ENCODE measurements at places on chromosomes 13 and 19. TPM values are rescaled to one million over a fixed set of nuclear protein-coding genes. Genes with fewer than 3 reads are reported as not detected.

The C19orf33 gene
- polyA plus RNA-seq, result 123 TPM

The GARIN5A gene
- 10.4 TPM for polyA plus RNA-seq

The MAN2B1 gene
- polyA plus RNA-seq, result 81.9 TPM

The KIR2DL1 gene
- polyA plus RNA-seq, result not detected

The PRMT1 gene
- 180 TPM for polyA plus RNA-seq

The FCAR gene
- 0.41 TPM for polyA plus RNA-seq

The GNG7 gene
- 1.9 TPM for polyA plus RNA-seq

DNA sequence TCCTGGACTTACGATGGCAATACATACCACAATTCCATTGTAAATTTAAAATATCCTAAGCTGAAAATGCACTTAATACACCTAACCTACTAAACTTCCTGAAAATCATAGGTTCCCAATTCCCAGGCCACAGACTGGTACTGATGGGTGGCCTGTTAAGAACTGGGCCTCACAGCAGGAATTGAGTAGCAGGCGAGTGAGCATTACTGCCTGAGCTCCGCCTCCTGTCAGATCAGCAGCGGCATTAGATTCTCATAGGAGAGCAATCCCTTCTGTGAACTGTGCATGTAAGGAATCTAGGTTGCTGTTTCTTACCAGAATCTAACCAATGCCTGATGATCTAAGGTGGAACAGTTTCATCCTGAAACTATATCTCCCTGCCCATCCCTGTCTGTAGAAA lies 1670.2 kb upstream of the PCDH20 start:
- H3K27ac ChIP-seq, result no peak overlapping the region
- H3K27me3 ChIP-seq, result no peaks in the 10 kb centered on the region
- H3K4me1 ChIP-seq, result no peaks in the 10 kb centered on the region
- no peak for DNase-seq
- H3K36me3 ChIP-seq, result no peaks in the 10 kb centered on the region
- no peak overlapping the region for H3K4me3 ChIP-seq

DNA sequence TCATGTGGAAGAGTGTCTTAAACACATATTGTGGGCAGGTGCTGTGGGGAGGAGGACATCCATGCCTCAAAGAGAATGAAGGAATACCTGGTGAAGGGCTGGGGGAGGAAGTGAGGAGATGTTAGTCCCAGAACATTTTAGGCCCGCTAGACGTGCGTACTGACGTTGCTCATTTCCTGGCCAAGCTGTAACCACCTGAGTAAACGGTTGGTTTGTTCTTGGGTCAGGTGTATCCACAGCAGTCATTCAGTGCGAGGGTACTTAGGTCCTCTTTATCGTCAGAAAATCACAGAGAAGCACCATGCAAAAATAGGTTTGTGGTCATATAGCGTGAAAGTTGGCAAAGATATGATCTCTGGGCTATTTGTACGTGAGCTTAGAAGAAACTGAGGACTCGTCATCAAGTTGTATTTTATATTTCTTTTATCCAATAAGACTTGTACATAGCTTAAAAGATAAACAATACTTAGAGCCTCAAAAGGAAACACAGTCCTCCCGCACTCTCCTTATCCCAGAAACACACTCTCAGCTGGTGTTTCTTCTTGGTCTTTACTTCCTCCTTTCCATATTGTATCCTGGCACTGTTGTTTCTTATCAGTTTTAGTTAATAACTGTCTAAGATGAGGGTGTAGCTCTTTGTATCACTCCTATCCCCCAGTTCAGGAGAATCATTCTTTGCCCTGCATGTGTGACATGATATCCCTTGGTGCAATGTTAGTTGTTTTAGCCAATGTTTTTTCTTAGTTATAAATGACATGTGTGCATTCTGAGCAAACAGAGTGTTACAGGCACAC lies 52.0 kb downstream of the ARHGEF7 start:
- peaks cover 18% of the 10 kb centered on the region for H3K4me1 ChIP-seq
- H3K27me3 ChIP-seq, result no peaks in the 10 kb centered on the region
- H3K36me3 ChIP-seq, result no peaks in the 10 kb centered on the region
- no peak overlapping the region for H3K4me3 ChIP-seq
- peak overlapping the region; percentile 69 for H3K27ac ChIP-seq
- peak; percentile 21 for DNase-seq

DNA sequence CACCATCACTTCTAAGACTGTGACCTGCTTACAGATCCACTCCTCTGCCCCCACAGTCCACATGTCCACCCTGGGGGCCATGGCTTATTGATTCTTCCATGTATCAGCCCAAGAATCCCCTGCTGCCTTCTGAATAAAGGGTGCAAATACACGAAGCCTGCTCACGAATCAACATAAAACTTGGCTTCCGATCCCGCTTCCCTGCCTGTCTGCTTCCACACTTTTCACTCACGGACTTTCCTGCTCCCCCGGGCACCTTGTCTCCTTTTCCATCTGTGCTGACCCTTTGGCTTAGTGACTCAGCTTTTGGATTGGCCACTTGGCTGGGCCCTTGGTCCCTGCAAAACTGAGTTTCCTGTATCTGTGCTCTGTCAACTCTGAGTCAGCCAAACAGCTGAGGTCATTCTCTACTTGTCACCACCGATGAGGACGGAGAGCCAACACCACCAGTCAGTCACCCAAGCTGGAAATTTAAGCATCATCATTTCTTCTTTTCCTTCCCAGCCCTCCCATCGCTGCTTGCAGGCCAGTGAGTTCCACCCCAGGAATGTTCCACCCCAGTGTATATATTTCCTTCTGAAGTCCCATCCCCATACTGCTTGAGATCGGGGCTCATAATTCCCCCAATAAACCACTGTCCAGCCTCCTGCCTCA lies 11.4 kb upstream of the USP12 start:
- peak; percentile 52 for DNase-seq
- H3K36me3 ChIP-seq, result no peaks in the 10 kb centered on the region
- no peaks in the 10 kb centered on the region for H3K4me1 ChIP-seq

DNA sequence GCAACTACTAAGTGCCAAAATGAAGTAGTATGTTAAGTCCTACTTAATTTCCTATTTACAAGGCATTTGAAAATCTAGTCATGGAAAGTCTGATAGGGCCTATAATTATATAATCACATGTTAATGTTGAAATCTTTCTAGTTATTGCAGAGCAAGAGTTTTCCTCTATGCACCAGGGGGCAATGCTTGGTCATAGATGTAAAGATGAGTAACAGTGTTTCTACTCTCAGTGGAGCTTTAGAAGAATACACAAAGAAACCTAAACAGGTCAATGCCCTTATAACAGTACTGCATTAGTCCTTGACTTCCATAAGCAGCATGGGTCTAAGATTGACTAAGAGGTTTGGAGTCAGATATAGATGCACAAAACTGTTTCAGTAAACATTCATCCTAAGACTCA lies 218.7 kb downstream of the KCTD12 start:
- DNase-seq, result peak; percentile 27
- H3K27ac ChIP-seq, result no peak overlapping the region

DNA sequence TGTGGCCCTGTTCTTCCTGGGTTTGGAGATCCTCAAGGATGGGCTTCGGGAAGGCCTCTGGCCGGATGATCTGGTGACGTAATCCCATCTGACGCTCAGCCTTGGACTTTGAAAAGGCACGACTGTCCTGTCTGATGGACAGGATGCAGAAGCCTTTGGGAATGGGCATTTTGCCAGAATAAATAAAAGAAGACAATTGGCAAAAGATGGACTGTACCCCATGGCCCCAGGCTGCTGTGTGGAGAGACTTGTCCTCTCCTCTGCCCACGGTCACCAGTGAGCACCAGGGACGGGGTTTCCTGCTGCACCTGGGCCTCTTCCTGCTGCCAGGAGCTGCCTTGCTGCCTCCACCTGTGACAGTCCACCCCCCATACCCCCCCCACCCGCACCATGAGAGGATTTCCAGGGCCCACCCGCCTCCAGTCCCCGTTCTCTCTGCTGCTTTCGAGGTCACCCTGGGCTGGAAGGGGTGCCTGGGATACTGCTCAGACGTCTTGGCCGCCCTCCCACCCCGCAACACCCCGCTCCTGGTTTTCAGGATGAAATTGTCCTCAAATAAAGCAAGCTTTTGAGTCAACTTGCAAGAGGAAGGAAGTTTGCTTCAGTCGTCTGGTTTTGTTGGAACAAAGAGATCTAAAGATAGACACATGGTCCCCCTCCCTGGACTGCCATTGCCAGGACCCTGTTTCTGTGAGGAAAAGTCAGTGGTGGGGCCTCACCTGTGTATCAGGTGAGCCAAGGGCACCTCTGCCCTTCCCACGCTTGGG lies 40.9 kb downstream of the MCF2L start:
- no peak overlapping the region for H3K27ac ChIP-seq
- no peak overlapping the region for H3K4me3 ChIP-seq
- H3K4me1 ChIP-seq, result peaks cover 6% of the 10 kb centered on the region
- DNase-seq, result peak; percentile 52

- no peaks in the 10 kb centered on the region for H3K4me1 ChIP-seq
- H3K36me3 ChIP-seq, result no peaks in the 10 kb centered on the region
- H3K27ac ChIP-seq, result no peak overlapping the region
- DNase-seq, result no peak
- no peaks in the 10 kb centered on the region for H3K27me3 ChIP-seq
- no peak overlapping the region for H3K4me3 ChIP-seq
Observed at GRCh38 chr13:50277127-50277526, 261.9 kb downstream of the KCNRG start.

GRCh38 chr19:36527873-36528193 lies 238 bp downstream of the ZNF260 start:
- peaks cover 12% of the 10 kb centered on the region for H3K4me1 ChIP-seq
- H3K4me3 ChIP-seq, result peak overlapping the region; percentile 55
- H3K36me3 ChIP-seq, result peaks cover 7% of the 10 kb centered on the region
- peak overlapping the region; percentile 95 for H3K27ac ChIP-seq
- no peak for DNase-seq

- H3K36me3 ChIP-seq, result no peaks in the 10 kb centered on the region
- H3K27ac ChIP-seq, result no peak overlapping the region
- H3K4me1 ChIP-seq, result peaks cover 3% of the 10 kb centered on the region
- no peak overlapping the region for H3K4me3 ChIP-seq
- no peaks in the 10 kb centered on the region for H3K27me3 ChIP-seq
Observed at GRCh38 chr13:32136716-32137115, 105.1 kb downstream of the FRY start.

GRCh38 chr13:24392972-24393371 lies 83.6 kb downstream of the C1QTNF9 start:
- DNase-seq, result no peak

DNA sequence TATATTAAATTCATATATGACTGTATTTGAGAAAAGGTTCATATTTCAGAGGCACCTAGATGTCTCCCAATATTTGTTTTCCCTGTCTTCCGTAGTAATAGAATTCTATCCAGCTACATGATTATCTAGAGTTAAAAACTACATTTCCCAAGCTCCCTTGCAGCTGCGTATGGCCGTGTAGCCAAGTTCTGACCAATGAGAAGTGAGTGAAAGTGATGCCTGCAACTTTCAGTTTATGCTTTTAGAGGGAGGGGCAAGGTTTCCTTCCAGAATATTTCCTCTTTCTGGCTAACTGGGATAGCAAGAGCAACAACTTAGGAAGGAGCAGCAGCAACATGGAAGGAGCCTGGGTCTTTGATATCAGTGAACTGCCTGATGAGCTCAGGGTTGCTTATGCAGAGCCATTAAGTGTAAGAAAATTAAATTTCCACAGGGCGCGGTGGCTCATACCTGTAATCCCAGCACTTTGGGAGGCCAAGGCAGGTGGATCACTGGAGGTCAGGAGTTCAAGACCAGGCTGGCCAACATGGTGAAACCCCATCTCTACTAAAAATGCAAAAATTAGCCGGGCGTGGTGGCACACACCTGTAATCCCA lies 23.2 kb upstream of the CYP2A13 start:
- no peaks in the 10 kb centered on the region for H3K4me1 ChIP-seq
- H3K27ac ChIP-seq, result no peak overlapping the region
- DNase-seq, result no peak
- no peak overlapping the region for H3K4me3 ChIP-seq
- H3K27me3 ChIP-seq, result no peaks in the 10 kb centered on the region
- no peaks in the 10 kb centered on the region for H3K36me3 ChIP-seq

DNA sequence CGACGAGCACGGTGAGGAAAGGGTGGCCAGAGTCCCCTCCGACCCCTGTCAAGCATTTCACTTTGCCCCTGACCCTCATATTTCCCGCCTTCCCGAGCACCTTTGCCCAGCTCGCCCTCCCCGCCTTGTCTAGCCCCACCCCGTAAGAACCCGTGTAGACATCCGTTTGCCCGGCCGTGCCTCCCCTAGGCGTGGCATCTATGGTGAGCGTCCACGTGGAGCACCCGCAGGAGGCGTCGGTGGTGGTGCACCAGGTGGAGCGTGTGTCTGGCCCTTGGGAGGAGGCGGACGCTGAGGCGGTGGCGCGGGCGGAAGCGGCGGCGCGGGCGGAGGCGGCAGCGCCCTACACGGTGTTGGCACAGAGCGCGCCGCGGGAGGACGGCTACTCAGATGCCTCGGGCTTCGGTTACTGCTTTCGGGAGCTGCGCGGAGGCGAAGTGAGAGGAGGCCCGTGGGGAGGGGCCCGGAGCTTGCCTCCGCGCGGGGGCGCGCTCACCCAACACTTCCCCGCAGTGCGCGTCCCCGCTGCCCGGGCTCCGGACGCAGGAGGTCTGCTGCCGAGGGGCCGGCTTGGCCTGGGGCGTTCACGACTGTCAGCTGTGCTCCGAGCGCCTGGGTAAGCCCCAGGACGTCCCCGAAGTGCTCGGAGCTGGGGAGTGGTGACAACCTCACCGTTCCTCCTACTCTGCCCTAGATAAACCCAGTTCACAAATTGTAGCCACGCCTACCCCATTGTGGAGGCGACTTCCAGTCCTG lies 4.2 kb downstream of the LTBP4 start:
- peak overlapping the region; percentile 18 for H3K4me3 ChIP-seq
- peaks cover 54% of the 10 kb centered on the region for H3K4me1 ChIP-seq

- peak; percentile 69 for DNase-seq
- H3K27ac ChIP-seq, result no peak overlapping the region
- H3K4me3 ChIP-seq, result no peak overlapping the region
- peaks cover 72% of the 10 kb centered on the region for H3K27me3 ChIP-seq
Observed at GRCh38 chr19:50909240-50910070, 1.7 kb downstream of the KLK4 start.

DNA sequence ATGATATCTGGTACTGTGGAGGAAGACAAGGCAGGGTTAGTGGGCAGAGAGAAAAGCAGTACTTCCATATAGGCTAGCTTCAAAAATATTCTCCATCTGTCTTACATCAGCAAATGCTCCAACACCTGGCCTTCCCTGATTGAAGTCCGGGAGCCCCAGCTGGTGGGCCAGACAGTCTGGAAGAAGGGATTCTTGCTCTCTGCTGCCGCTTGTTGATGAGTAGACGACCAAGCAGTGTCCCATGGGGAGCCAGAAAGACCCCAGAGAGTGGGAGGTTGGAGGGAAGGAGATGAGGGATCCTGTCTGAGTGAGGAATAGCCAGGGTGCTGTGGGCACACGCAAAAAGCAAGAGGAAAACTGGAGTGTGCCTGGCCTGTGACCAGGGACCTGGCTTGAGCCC lies 95.1 kb downstream of the ATP8A2 start:
- no peaks in the 10 kb centered on the region for H3K36me3 ChIP-seq
- H3K4me1 ChIP-seq, result no peaks in the 10 kb centered on the region
- H3K27me3 ChIP-seq, result peaks cover 38% of the 10 kb centered on the region
- H3K4me3 ChIP-seq, result no peak overlapping the region
- no peak overlapping the region for H3K27ac ChIP-seq

Data from hepatocyte (in vitro differentiated cells).